ENCODE measurements at places on chromosomes 5 and 9. TPM values are rescaled to one million over a fixed set of nuclear protein-coding genes. Genes with fewer than 3 reads are reported as not detected.

Gene GHR
- 2.4 TPM for total RNA-seq

Gene BTNL9
- total RNA-seq: 0.19 TPM

Gene ZDHHC11
- 0.67 TPM for total RNA-seq

Gene GARIN3
- total RNA-seq: not detected

Gene OCLN
- 7.7 TPM for total RNA-seq

Gene IFNA2
- total RNA-seq: not detected

Gene PCDHA9
- under 0.01 TPM for total RNA-seq

All from vein endothelial cell (primary cell).